Calu3 (cell line): ENCODE measurements at places on chromosomes 4 and X.

DNA sequence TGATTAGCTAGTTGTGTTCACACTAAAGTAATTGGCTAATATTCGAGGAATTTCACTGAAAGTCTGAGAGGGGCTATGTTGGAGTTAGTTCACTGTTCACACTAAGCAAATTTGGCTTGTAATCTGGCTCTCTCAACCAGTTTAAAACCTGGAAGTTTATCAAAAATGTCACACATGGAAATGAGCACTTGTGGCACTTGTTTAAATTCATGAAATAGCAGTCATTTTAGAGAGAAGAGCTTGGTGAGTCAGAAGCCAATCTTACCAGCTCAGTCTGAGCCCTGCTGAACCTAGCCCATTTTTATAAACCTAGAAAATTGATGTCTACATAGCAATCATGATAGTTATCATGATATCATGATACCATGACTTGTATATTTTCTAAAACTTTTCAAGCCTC lies 90.7 kb upstream of the JADE1 start:
- H3K27ac ChIP-seq, result no peak overlapping the region
- DNase-seq, result no peak
- no peaks in the 10 kb centered on the region for H3K27me3 ChIP-seq

GRCh38 chr4:21413807-21414370 lies 534.7 kb downstream of the KCNIP4 start:
- H3K27me3 ChIP-seq, result peaks cover 78% of the 10 kb centered on the region
- no peaks in the 10 kb centered on the region for H3K36me3 ChIP-seq
- DNase-seq, result no peak

DNA sequence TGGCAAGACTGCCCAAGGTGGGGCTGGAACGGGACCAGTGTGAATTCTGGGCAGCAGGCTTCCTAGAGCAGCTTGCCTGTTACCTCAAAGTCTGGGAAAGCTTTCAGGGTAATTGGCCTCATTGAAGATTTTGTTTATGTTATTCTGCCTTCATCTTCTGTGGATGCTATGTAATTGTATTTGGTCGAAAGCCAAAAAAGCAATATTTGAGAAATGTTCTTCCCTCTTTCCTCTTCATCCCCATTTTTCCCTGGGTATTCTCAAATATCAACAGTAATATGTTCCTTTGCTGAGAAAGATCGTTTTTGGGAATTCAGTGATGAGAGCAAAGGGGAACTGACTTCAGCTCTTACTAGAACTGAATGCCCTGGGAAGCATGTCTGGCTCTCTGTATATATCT lies 12.9 kb downstream of the TMEM131L start:
- no peak for DNase-seq
- H3K4me3 ChIP-seq, result no peak overlapping the region
- no peaks in the 10 kb centered on the region for H3K4me1 ChIP-seq
- no peaks in the 10 kb centered on the region for H3K27me3 ChIP-seq
- H3K36me3 ChIP-seq, result peaks cover 6% of the 10 kb centered on the region

DNA sequence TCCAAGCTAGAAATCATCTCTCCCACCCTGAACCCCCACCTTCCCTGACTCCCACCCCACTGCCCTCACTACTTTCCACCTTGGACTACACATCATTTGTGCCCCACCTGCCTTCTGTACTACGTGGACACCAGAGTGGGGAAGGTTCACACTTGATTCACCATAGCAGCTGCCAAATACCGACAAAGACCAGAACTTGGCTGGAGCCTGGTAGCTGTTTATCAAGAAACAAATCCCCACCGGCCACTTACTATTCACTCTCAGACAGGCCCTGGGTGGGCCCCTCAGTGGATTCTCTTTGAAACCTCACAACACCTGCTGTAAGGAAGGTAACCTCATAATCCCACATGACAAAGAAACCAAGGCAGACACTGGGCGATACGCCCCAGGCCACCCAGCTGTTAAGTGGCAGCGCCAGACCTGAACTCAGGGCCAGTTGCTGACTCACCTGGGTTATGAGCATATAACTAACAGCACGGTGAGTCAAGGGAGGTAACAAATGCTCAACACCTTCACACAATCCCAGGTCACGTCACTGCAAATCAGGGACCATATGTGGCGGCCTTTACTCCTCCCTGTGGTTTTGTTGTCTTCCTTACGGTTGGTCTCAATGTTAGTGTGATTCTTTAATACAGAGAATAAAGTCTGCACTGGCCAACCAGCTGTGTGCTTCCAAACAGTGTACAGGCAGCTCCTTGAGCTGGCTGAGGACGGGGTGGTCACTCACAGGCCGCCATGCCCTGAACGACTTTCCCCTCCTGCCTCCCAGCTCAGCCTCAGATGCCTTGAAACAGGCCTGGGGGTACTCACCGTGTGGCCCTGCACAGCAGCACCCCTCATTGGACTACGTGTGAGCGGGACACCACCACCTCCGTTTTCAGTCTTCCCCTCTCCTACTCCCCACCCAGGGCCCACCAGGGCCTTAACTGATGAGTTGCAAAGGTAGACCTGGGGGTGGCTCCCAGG lies 7.5 kb downstream of the WDR1 start:
- no peak for DNase-seq
- H3K27ac ChIP-seq, result peak overlapping the region; percentile 33
- peaks cover 51% of the 10 kb centered on the region for H3K36me3 ChIP-seq
- H3K4me1 ChIP-seq, result peaks cover 62% of the 10 kb centered on the region
- H3K27me3 ChIP-seq, result no peaks in the 10 kb centered on the region

- H3K36me3 ChIP-seq, result no peaks in the 10 kb centered on the region
- no peak overlapping the region for H3K4me3 ChIP-seq
- H3K27ac ChIP-seq, result no peak overlapping the region
These were observed 139.9 kb downstream of the RAB28 start for GRCh38 chr4:13344216-13344615.

DNA sequence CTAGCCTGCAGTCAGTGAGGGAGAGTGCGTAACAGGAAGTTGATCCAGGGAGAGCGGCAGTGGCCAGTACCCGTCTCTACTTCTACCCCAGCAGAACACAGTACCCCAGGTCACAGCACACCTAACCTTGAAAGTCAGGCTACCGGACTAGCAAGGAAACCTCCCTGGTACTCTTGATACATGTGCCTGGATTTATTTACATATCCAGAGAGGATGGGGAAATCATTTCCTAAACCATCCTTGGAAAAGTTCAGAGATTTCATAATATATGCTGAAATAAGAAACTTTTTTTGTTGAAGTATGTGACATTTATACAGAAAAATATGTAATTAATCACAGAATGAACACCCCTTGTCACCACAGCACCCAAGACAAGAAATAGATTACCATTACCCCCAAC lies 24.5 kb downstream of the PRIMPOL start:
- H3K4me3 ChIP-seq, result no peak overlapping the region
- peaks cover 10% of the 10 kb centered on the region for H3K36me3 ChIP-seq
- H3K27ac ChIP-seq, result no peak overlapping the region
- no peaks in the 10 kb centered on the region for H3K27me3 ChIP-seq
- no peaks in the 10 kb centered on the region for H3K4me1 ChIP-seq
- no peak for DNase-seq

DNA sequence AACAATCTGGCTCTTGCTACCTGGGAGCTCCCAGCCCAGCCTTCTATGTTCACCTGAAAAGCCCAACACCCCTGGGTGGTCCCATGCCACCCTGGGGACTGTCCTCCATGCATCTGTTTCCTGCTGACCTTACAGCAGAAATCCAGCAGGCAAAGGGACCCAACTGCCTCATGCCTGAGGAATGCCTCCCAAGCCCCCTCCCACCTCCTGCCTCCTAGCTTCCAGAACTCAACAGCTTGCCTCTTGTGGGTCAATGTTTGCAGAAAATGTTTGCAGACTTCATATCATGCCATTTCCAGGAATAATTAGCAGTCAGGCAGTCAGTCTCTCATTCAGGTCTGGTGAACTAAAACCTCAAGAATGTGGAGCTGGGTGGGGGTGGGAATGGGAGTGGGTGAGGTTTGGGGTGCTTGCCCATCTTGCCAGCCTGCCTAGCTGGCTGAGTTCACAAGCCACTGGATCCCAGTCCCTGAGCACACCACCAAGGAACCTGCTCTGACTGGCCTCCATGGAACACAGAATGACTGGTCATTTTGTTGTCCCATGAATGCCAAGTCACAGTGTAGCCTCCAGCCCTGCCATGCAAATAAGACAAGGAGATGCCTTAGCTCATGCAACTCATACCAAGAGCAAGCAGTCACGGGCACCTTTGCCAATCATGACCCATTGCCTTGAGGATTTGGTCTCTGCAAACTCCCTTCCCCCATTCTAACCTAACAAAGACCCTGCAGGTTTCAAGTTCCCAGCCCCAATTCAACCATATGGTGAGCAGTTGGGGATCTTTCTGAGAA lies 12.1 kb upstream of the PLAC1 start:
- peaks cover 9% of the 10 kb centered on the region for H3K4me1 ChIP-seq
- no peaks in the 10 kb centered on the region for H3K36me3 ChIP-seq
- no peaks in the 10 kb centered on the region for H3K27me3 ChIP-seq
- peak; percentile 61 for DNase-seq
- no peak overlapping the region for H3K4me3 ChIP-seq
- H3K27ac ChIP-seq, result no peak overlapping the region
